GM23248 (cell line): ENCODE measurements at places on chromosomes 13 and 19. TPM values are rescaled to one million over a fixed set of nuclear protein-coding genes. Genes with fewer than 3 reads are reported as not detected.

CILP2 gene
- 0.11 and 0.25 TPM in 2 replicates for total RNA-seq

ZNF790 gene
- 6.1 and 6.3 TPM in 2 replicates for total RNA-seq

URAD gene
- not detected in 2 replicates for total RNA-seq

ZNF549 gene
- 3.5 and 5.6 TPM in 2 replicates for total RNA-seq

ZNF723 gene
- total RNA-seq: not detected in 2 replicates

- DNase-seq: no peak
Observed at GRCh38 chr13:75533861-75534260, 3.8 kb downstream of the COMMD6 start.

DNA sequence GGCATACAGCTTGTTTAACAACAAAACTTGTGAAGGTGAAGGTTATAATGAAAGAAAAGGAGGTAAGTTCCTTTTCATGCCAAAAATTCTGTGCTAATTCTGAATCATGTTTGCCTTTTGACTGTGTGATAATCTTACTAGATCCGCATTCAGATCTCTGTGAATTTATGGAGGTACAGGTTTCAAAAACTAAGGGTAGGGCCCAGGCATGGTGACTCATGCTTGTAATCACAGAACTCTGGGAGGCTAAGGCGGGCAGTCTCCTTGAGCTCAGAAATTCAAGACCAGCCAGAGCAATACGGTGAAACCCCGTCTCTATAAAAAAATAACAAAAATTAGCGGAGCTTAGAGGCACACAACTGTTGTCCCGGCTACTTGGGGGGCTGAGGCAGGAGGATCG lies 45.9 kb downstream of the PCDH9 start:
- no peak for DNase-seq

DNA sequence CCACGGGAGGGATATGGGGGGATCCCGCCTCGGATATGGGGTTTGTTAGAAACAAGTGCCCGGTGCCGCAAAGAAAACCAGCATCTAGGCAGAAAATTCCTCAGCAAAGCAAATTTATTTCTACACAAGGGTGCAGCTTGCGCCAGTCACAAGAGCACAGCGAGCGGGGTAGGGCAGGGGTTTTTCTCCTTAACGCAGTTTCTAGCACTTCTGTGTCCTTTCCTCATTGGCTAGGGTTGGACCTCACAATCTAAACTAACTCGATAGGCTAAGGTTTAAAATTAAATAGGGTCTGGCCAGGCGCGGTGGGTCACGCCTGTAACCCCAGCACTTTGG lies 595 bp downstream of the ZNF440 start:
- peak; percentile 58 for DNase-seq

- DNase-seq: no peak
Observed at GRCh38 chr19:41133260-41133659, 19.0 kb downstream of the CYP2F1 start.

DNA sequence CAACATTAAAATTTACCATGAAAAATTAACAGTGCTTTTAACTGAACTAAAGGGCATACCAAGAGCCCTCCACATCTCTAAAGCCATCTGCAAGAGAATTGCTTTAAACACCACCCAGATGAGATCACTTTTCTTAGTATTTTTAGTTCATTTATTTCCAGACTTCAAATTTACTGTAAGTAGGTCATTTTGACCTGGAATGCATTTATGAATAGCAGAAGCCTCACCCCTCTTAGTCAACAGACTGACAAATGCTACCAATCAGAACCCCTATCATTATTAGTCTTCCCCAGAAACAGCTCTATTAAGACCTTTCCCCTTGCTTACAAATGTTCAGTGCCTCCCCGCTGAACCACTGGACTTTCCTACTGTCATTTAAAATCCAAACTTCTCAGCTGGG lies 27.3 kb downstream of the RUBCNL start:
- DNase-seq: peak; percentile 86

DNA sequence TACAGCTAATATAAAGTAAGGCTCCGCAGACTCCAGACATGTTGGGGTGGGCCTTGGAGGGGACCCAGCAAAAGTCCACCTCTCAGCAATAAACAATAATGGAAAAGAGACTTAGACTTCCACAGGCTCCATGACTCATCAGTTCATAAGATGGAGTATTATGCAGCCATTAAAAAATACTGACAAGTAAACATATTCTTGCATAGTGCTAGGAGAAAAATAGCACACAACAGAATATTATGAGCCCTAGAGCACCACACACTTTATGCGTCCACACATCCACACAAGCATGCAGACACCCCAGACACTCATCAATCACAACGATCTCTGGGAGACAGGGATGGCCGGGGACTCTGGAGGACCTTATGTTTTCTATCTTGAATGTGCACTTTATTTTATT lies 46.0 kb downstream of the PDCD5 start:
- DNase-seq: no peak

DNA sequence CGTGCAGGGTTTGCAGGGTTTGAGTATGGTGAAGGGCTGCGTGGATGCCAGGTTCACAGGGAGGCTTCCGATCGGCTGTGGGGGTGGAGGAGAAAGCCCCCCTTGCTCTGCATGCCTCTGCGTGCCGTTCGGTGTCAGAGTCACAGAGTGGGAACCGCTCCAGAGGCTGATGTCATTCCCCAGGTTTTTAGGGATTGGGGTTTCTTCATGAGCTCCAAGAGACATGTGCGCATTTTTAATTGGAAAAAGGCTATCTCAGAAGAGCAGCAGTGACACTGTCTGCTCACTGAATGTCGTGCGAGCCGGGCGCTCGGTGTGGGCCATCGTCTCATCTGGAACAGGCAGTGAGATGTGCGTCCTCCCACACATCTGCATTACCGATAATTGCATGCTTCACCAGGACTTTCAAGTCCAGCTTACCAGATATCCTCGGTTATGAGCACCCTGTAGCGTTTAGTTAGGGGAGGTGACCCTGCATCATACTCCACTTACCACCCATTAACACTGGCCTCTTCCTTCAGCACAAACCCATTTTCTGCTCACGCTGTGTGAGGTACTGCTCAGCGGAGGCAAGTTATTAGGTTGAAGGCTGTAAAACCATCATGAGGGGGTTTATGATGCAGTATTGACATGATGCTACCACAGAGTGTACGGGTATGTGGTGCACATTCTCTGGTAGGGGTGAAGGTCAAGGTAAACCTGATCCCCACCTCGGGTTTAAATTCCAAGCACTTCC lies 1.7 kb downstream of the MCF2L start:
- no peak for DNase-seq

GRCh38 chr13:41465241-41465847 lies 8.0 kb downstream of the RGCC start:
- peak; percentile 91 for DNase-seq

GRCh38 chr13:29846475-29847256 lies 3.8 kb downstream of the UBL3 start:
- peak; percentile 33 for DNase-seq

- DNase-seq: peak; percentile 95
Observed at GRCh38 chr19:5686647-5687359, 3.3 kb upstream of the RPL36 start.

GRCh38 chr13:97134364-97135095 lies 87.6 kb upstream of the MBNL2 start:
- DNase-seq: no peak

GRCh38 chr13:91632086-91632485 lies 233.7 kb downstream of the GPC5 start:
- peak; percentile 3 for DNase-seq

- DNase-seq: no peak
Observed at GRCh38 chr19:18948075-18948975, 7.3 kb upstream of the HOMER3 start.

DNA sequence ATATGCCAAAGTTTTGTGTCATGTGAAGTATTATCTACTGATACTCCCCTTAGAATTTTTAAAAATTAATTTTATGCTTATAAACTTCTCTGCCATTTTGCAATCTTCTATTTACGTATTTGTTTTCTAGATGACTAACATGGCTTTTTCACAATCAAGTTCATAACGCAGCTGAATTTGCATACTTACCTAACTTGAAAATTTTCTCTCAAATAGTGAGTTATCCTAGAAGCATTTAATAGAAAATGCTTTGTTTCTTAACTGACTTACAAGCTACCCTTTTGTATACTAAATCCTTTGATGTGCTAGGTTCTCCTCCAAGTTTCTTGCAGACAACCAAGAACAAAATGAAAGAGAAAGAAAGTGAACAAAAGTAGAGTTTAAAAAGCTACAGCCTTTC lies 683.5 kb downstream of the LIG4 start:
- peak; percentile 27 for DNase-seq

- DNase-seq: peak; percentile 90
Observed at GRCh38 chr13:44191504-44192171, 182.0 kb upstream of the SERP2 start.

DNA sequence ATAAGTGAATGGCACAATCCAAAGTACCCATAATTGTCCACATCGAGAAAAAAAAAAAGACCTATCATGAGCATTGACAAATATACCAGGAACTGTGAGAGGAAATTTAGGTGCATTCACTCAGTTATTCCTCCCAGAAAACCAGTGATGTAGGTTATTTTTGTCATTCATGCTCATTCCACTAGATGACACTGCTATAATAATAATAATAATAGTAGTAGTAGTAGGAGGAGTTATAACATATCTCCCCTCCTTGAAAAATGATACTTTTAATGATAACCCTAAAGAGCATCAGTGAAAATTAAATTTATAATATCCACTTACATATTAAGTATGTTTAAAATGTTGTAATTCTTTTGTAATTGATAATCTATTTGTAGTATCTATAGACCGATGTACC lies 463.9 kb upstream of the MIR17HG start:
- DNase-seq: no peak

DNA sequence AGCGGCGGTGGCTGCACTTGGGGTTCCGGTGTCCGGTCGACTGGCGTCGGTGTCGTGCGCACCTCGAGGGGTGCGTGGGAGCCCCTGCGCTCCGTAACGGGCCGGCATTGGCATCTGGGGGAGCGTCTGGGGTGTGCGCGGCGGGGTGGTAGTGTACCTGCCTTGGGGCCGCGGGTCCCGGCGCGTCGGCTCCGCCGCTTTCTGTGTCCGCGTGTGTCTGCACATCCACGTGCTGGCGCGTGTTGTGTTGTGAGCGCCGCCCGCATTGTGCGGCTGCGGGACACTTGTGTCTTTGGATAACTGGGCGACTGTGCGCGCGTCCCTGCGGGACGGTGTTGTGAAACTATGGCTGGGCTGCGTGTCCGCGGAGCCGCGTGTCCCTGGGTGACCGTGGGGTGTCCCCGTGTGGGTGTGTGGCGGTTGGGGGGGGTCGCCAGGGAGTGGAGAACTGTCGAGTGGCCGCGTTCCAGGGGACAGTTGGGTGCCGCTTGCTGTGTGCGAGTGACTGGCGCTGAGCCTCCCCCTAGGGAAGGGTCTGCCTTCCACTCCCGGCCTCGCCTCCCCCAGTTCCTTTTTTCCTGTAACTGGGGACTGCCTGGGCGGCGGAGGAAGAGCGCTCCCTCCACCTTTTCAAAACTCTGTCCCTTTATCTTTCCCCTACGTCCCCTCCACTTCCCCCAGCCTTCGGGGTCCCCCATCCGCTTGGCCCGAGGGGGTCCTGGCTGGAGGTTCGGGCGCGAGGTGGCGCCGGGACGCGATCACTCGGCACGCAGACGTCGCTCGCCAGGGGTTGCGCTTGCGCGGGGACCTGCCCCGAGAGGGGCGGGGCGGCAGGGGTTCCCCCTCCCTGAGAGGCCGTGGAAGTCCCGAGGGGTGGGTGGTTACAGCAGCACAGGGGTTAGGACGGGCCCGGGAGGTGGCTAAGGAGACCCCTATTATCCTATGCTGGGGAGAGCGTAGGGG lies 5.7 kb upstream of the NFIC start:
- DNase-seq: peak; percentile 76

DNA sequence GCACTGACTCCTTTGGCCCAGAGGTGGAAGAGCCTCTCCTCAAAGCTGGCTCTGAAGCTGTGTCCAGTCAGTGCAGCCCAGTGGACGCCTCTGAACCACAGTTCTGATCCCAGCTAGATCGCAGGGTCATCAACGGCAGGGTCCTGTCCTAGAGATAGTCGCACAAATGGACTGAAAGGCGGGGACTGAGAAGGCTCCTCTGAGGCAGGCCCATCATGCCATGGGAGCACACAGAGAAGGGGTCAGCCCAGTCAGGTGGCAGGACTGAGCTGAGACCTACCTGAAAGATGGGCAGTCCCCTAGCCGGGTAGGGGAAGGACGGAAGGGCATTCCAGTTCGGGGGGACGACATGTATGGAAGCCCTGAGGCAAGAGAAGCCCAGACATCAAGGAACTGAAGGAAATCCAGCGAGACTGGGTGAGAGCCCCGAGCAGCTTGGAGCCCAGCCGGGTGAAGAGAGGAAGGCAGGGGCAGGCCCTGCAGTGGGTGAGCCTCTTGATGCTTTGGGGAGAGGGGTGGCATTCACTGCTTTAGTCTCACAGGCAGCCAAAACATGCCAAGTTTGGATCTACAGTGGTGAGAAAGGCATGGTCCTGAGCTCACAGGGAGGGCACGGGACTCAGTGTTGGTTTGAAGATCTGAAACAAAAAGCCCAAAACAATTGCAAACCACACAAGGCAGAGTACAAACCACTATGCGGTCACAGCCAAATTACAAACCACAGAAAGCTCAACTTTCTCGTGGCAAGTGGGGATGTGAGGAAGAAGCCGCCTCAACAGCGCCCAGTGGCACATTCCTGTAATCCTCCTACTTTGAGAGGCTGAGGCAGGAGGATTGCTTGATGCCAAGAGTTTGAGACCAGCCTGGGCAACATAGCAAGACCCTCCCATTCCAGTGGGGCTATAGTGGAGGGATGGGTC lies 10.0 kb downstream of the CALM3 start:
- no peak for DNase-seq

- DNase-seq: no peak
Observed at GRCh38 chr19:51317376-51317775, 5.9 kb downstream of the IGLON5 start.

DNA sequence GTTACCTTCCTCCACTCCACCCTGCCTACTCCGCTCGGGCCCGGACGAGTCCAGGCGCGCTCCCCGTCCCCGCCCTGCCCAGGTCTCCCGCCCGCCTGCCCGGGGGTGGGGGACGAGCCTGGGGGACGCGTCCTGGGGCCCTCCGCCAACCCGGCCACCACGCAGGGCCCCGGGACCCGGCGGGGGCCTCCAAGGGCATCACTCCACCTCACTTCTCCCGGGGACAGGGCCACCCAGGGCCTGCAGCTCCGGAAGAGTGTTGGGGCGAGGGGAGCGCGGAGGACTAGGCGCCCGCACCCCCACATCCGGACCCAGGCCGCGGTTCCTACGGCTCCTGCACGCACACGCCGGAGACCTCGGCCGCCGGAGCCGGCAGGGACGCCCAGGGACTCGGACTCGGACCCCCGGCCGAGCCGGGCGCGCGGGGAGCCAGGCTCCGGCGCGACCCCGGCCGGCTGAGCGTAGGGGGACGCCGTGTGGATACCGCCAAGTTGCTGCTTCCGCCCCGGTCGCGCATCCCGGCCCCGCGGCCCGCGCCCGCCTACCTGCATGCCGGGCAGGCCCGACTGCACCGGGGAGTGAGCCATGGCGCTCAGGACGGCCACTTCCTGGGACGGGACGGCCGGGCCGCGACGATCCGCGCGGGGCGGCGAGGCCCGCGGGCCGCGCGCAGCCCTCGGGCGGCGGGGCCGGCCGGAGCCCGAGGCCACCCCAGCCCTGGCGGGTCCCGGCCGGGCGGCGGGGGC lies 534 bp downstream of the STK24 start:
- peak; percentile 67 for DNase-seq

- no peak for DNase-seq
Observed at GRCh38 chr13:49998714-49999624, 2.1 kb downstream of the TRIM13 start.
